ENCODE measurements at places on chromosomes 2 and 18.

GRCh38 chr2:233093166-233093448 lies 33.0 kb downstream of the INPP5D start:
- no peak for DNase-seq

DNA sequence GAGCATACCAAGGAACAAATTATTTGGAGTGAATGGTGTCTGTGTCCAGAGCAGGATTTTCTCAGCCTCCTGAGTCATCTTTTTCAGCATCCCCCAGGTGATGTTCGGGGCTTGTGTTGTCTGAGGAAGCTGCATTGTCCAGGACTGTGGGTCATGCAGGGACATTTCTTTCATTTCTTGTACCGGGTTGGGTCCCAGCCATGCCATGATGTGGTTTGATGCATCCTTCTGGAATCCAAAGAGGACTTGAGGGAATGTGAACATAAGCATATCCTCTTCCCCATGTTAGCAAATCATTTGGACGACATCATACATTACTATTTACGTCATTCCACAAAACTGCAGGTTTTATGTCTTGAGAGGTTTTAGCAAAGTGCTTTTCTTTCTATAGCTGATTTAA lies 797.8 kb downstream of the CCDC85A start:
- no peak for DNase-seq

DNA sequence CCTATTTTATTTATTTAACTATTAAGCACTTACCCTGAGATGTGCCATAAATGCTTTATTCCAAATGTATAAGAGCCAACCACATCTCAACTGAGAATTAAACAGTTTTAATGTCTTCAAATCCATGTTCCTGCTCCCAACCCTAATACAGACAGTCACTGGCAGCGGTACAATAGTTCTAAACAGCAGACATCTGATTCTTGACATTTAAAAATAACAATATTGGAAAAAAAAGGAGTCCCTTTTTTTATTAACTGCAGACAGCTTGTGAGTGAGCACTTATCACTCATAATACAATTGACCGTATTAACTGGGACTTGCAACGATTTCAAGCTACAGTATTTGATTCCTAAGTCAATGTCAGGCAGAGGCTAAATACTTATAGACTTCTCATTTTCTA lies 424.6 kb downstream of the TGIF1 start:
- no peak for DNase-seq

DNA sequence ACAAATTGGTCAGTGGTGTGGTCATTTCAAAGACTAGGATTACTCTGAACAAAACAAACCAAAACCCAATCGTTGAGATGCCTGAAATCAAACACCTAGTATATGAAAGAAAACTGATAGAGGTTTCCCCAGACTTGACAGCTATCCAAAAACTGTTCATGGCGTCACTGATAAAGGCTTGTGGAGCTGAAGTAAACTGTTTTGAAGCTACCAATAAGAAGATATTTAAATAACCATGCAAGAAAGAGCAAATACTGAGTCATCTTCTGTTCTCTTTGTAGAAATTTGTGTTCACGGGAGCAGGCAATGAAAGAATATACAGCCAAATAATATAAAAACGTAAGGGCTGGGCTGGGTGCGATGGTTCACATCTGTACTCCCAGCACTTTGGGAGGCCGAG lies 7.5 kb upstream of the COLEC11 start:
- DNase-seq = no peak

DNA sequence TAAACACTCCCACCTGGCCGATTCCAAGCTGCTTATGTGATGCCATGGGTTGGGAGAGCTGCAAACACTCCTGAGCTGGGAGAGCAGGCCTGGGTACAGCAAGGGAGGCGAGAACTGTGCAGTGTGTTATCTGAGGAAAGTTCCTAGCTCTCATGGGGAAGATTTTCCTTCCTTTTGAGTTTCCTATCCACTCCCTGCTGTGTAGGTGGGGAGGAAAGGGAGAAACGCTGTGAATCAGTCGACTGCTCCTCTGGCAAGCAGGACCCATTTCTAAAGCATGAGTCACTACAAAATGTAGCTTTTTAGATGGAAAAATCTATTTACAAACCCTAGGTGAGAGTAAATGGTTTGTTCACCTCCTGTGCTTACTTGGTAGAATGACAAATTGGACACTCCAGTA lies 80.4 kb downstream of the SH3RF3 start:
- no peak for DNase-seq

DNA sequence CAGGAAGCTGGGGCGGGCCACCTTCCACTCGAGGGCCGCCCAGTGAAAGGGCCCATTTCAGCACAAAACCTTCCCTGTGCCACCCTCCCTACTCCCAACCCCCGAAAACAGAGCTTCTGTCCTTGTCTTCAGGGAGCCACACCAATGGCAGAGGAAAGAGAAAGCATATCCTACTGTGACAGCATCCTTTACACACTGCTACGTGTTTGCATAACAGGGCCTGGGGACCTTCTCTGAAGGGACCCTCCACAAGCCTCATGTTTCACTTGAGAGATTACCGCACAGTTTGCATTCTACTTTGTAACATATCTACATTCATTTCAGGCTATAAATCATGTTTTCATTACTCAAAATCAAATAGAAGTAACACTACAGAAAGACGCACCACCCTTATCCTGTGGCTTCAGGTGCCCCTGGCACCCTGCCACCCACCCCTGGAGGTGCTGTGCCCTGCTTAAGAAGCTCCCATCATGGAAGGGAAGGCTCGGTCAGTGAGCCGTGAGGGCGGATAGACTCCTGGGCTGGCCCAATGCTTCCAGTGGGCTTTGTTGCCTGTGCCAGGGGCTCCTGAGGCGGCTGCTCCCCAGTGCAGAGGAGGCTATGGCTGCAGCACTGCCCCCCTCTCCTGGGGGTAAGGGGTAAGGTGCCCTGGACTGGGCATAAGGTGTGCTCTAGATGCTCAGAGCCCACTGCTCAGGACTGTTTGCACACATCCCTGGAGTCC lies 52.0 kb downstream of the EIPR1 start:
- DNase-seq = no peak

DNA sequence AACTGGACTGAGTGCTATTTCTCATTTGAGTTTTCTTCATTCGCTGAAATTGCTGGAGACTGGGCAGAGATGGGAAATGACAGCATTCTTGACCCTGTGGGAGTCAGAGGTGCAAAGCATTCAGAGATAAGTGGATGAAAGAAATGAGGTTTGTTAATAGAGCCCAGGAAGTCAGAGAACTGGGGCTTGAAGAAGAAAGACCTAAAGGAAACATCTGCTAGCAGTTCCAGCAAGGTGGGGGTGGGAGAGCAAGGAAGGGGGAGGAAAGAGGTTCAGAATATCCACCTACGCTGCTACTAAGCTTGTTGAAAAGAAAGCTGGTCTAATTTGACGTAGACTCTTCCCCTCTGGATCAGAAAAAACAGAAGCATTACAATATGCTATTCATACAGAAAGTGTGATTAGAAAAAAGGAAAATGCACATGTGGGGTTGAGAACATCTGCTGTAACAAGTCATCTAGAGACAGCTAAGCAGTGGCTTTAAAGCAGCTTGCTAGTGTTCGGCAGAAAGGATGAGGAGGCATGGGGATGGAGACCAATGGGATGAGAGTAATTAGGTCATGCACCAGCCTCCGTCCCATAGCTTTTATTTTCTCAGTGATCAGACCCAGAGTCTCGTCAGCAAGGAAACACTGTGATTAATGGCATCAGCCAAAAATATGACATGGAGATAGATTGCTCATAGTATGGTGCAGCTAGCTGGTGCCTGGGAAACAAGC lies 29.7 kb downstream of the NAB1 start:
- DNase-seq = no peak

DNA sequence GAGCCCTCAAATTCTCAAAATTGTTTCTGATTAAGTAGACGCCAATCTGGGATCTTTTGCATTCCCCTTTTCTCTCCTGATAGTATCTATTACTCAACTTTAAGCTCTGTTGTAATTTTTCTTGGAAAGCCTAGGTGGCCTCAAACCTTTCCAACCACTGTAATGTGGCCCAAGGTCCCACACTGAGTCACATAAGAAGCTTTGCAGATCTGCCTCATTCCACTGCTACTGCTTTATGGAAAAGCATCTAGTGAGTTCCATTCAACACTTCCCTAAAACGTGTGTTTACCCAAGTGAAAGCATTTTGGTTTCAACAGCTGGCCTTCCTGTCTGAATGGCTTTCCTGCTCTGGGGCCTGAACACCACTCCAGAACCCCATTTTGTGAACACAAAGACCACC lies 493.6 kb upstream of the SPHKAP start:
- DNase-seq = no peak

- peak; percentile 16 for DNase-seq
Observed at GRCh38 chr2:69163109-69163508, 150.1 kb downstream of the ANTXR1 start.

DNA sequence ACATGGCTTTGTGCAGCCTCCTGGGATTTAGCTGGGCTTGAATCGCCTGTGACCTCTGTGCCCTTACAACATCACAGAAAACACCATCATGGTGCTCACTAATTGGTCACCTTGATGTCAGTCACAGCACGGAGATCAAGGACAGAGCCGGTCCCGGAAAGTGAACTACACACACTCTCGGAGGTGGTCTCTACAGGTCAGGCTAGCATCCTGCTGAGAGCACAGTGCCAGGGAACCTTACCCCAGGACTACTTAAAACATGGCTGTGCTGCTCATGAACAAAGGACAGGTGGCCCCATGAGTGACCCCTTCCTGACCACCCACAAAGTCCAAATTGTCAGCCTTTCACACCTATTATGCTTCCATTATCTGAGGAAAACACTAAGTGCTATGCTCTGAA lies 1782.1 kb upstream of the CELF4 start:
- no peak for DNase-seq

DNA sequence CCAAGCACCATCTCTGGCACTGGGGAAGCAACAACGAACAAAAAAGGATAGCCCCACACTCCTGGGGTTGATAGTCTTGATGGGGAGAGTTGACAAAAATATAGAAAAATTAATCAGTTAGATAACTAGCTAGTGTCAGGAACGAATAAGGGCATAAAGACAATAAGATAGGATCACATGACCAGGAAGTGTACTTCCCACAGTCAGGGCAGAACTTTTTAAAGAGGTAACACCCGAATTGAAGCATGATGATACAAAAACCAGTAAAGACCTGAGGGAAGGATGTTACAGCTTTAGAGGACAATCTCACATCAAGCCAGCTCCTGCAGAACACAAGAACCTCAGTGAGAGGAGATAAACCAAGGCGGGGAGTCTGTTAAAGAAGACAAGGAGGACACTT lies 295.4 kb upstream of the CRIM1 start:
- DNase-seq = no peak

- DNase-seq = no peak
Observed at GRCh38 chr2:205744074-205744591, 61.8 kb downstream of the NRP2 start.

- no peak for DNase-seq
Observed at GRCh38 chr18:32297579-32298170, 107.8 kb downstream of the MEP1B start.

DNA sequence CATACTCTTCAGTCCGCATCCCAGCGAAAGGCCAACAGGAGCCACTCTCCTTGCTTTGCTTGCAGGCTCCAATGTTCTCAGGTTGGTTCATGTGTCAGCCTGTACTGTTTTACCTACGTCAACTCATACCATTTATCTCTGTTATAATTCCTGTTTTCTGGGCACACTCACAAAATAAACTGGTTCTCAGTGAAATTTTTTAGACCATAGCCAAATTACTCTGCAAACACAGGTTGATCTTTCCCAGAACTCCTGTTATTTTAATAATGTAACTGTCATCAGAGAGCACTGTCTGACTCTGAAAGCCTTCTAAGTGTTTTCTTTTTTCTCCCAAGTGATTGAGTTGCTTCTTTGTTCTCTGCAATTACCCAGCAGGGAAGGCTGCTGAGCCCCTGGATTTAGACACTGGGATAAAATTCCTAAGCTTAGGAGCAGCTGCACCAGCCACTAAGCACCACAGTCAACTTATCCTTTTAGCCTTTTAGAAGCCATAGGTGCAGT lies 111.6 kb upstream of the PIEZO2 start:
- no peak for DNase-seq

DNA sequence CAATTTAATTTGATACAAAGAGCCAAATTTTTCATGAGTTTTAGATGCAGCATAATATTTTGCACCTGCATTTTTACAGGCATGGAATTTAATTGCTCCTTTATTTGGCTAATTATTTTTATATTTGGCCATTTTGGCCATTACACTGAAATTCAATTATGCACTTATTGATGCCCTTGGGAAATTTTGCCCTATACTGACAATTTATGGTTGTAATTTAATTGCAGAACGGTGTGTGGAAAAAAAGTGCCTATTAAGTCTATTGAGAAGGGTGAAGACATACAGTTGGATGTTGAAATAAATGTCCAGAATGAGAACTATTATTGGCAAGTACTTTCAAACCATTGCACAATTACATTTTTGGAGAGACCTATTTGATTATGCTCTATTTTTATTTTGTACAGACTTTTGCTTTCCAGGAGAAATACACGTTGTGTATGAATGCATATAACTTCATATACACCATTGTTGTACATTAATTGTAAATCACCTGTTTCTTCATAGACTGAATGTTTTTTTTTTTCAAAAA lies 1319.3 kb upstream of the CDH2 start:
- DNase-seq = no peak

- no peak for DNase-seq
Observed at GRCh38 chr2:59005836-59006615, 764.9 kb upstream of the FANCL start.

DNA sequence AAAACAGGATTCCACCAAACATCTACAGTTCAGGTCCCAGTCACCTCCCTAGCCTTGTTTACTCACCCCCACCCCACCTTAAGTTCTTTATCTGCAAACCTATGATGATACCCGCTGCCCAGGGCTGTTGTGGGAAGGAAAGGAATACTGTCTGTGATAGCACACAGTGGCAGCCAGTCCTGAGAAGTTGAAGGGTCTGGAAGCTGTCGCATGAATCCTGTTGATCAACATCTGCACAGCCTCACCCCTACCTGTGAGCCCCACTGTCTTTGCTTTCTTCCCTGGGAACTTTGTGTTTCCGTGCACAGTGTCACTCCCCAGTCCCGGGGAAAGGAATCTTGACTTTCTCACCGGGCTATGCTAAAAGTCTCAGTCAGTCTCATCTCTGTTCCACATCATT lies 160.7 kb upstream of the EPAS1 start:
- no peak for DNase-seq

DNA sequence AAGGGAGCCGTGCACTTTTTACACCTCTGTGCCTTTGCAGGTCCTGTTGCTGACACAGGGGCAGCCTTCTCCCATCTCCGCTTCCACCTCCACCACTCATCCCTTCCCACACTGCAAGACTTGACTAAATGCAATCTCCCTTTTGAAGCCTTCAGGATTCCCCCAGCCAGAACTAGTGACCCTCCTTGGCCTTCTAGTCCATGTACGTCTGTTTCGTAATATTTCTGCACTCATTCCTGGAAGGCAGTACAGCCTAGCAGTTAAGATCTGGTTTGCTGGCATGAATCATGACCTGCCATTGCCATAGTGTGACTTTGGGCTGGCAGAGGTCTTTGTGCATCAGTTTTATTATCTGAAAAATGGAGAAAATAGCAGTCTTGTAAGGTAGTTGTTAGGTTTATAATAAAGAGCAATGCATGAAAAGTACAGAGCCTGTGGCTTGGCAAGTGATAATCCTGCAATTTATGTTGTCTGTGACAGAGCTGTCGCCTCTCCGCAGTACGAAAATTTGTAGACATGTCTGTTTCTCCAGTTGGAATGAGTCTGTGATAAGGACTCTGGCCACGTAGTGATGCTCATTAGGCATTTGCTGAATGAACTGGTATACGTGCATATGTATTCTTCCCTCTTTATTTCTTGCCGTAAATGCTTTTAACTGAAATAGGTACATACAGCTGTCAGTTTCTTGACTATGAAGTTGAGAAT lies 36.7 kb downstream of the NCK2 start:
- no peak for DNase-seq

All from C1 segment of cervical spinal cord (tissue), 14 donors.